ENCODE measurements at places on chromosomes 3 and 15. TPM values are rescaled to one million over a fixed set of nuclear protein-coding genes. Genes with fewer than 3 reads are reported as not detected.

The DPPA4 gene
- total RNA-seq, result not detected

The NLGN1 gene
- 8.9 TPM for total RNA-seq

The AGTR1 gene
- not detected for total RNA-seq

The GOLGA8O gene
- total RNA-seq, result not detected

The PTPRG gene
- total RNA-seq, result 24.6 TPM

The MFAP1 gene
- total RNA-seq, result 23.7 TPM

The KCNMB3 gene
- total RNA-seq, result 1.4 TPM

The GANC gene
- 20.2 TPM for total RNA-seq

The TM6SF1 gene
- total RNA-seq, result 20.3 TPM

The FBXO40 gene
- total RNA-seq, result not detected

The NMD3 gene
- 54.9 TPM for total RNA-seq

The PPP1R2 gene
- 39.3 TPM for total RNA-seq

The WDR76 gene
- total RNA-seq, result 18.5 TPM

The WDR72 gene
- not detected for total RNA-seq

The SLC22A14 gene
- not detected for total RNA-seq

The IL17RE gene
- 0.07 TPM for total RNA-seq

The SCAMP5 gene
- total RNA-seq, result 3.6 TPM

The STAB1 gene
- 149 TPM for total RNA-seq

The LRRN1 gene
- total RNA-seq, result not detected

The MCF2L2 gene
- 0.15 TPM for total RNA-seq

The GOLGA8S gene
- total RNA-seq, result 0.07 TPM

The FRMD4B gene
- total RNA-seq, result 36.4 TPM

The ZBBX gene
- total RNA-seq, result not detected

The INO80 gene
- 35.4 TPM for total RNA-seq

The ZPLD1 gene
- not detected for total RNA-seq

The ANAPC13 gene
- 63.4 TPM for total RNA-seq

The BCHE gene
- total RNA-seq, result 1.2 TPM

The SERPINI2 gene
- total RNA-seq, result not detected

The PIERCE2 gene
- total RNA-seq, result 1.5 TPM

The ZDHHC23 gene
- 3.3 TPM for total RNA-seq

The SNAP23 gene
- total RNA-seq, result 140 TPM

The GHSR gene
- total RNA-seq, result not detected

The RCCD1 gene
- total RNA-seq, result 18.7 TPM

The PPM1L gene
- 2.5 TPM for total RNA-seq

The DZIP3 gene
- total RNA-seq, result 4.4 TPM

The DLEC1 gene
- total RNA-seq, result not detected

The TMEM207 gene
- not detected for total RNA-seq

The ETV5 gene
- 25.9 TPM for total RNA-seq

The PRR20G gene
- total RNA-seq, result not detected

The ADAMTSL3 gene
- 0.80 TPM for total RNA-seq

The DMXL2 gene
- 8.3 TPM for total RNA-seq

The SH3GL3 gene
- not detected for total RNA-seq

The XIRP1 gene
- not detected for total RNA-seq

The COPB2 gene
- total RNA-seq, result 107 TPM

The HIGD1A gene
- total RNA-seq, result 121 TPM

The AGBL1 gene
- not detected for total RNA-seq

The CASR gene
- total RNA-seq, result not detected

The CLDN16 gene
- 0.39 TPM for total RNA-seq

The CADM2 gene
- not detected for total RNA-seq

The PPP1R14D gene
- not detected for total RNA-seq

The GRK7 gene
- total RNA-seq, result not detected

The SOX14 gene
- not detected for total RNA-seq

Measured in mammary microvascular endothelial cell (primary cell).